ENCODE measurements at places on chromosomes 16 and 17.

GRCh38 chr16:47519546-47519945 is 58.4 kb downstream of the PHKB start:
- DNase-seq, result no peak

DNA sequence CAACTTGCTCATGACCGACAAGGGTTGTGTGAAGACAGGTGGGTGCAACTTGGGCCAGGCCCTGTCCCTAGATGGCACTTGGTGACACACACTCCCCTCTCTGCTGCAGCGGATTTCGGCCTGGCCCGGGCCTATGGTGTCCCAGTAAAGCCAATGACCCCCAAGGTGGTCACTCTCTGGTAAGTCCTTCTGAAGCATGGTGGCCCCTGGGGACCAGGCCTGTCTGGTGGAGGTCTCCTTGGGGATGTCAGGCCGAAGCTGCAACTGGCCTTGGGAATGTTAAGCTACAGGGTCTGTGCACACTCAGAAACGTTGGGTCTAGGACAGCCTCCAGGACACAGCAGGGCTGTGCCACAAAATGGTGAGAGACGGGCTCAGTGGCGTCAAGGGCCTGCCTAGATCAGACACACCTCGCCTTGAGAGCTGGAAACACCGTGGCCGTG is 6.8 kb downstream of the CDK10 start:
- no peak for DNase-seq

DNA sequence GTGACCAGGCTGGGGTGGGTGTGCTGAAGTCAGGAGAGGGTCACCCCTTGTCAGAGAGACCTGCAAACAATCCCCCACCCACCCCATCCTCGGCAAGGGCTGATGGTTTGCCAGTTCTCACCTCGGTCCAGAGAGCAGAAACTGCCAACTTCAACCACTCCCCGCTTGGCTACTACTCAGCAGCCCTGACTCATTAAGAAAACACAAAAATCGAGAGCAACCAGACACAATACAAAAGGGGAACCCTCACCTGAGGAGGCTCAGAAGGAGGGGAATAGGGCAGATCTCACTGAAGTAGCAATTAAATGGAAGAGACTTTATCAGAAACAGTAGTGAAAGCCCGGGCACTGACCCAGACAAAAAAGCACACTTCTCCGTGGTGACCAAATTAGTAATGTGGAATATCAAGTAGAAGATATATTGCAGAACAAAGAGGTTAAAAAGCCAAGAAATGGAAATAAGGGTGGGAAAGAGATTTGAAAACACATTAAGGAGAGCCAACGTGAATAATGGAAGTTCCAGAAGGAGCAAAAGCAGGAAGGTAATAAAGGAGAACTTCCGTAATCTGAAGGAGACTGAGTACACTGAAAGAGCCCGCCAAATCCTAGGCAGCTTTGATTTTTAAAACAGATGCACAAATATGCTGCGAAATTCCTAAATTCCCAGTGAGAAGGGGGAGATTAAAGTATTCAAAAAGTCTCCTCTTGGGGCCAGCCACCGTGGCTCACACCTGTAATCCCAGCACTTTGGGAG is 23.6 kb downstream of the CENPV start:
- DNase-seq, result no peak

- DNase-seq, result no peak
Measured at GRCh38 chr16:21084631-21085225, 65.9 kb downstream of the DNAH3 start.

DNA sequence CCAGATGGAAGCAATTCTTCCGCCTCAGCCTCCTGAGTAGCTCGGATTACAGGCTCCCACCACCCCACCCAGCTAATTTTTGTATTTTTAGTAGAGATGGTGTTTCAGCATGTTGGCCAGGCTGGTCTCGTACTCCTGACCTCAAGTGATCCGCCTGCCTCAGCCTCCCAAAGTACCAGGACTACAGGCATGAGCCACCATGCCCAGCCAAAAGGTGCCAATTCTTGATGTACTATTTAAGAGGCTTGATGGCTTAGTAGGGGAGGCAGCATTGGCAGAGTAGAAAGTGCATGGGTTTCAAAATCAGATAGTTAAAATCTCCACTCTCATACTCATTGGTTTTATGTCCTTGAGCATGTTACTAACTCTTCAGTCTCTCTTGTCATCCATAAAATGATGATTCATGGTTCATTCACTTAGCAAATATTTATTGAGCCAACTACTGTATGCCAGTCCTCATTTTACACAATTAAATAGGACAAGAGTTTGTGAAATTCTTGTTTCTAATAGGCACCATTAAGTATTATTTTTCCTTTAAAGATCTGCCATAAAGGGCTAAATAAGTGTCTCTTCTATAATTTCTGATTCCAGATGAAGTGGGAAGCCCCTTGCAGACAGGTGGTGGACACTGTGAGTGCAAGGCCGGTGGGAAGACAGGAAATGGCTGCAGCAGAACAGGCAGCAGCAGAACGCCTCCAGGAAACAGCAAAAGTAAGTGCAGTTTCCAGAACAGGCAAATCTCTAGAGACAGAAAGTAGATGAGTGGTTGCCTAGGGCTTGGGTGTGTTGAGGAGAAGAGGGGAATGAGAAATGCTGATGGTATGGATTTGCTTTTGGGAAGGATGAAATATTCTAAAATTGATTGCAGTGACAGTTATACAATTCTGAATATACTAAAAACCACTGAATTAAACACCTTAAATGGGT is 8.2 kb upstream of the RPL27 start:
- no peak for DNase-seq

DNA sequence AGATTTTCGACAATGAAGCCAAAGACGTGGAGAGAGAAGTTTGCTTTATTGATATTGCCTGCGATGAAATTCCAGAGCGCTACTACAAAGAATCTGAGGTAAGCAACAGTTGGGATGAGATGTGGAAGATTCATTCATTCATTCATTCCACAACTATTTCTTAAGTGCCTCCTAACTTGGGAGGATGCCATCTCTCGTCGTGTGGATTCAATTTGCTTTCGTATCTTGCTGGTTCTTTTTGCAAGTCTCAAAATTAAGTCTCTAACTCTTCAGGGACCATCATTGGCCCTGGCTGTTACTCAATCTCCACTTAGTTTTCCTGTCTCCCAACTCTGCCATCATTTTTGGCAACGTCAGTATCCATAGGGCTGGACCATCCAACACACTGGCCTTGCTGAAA is 85.6 kb upstream of the NOL11 start:
- no peak for DNase-seq

- DNase-seq, result no peak
Measured at GRCh38 chr17:378068-378467, 25.5 kb upstream of the RPH3AL start.

DNA sequence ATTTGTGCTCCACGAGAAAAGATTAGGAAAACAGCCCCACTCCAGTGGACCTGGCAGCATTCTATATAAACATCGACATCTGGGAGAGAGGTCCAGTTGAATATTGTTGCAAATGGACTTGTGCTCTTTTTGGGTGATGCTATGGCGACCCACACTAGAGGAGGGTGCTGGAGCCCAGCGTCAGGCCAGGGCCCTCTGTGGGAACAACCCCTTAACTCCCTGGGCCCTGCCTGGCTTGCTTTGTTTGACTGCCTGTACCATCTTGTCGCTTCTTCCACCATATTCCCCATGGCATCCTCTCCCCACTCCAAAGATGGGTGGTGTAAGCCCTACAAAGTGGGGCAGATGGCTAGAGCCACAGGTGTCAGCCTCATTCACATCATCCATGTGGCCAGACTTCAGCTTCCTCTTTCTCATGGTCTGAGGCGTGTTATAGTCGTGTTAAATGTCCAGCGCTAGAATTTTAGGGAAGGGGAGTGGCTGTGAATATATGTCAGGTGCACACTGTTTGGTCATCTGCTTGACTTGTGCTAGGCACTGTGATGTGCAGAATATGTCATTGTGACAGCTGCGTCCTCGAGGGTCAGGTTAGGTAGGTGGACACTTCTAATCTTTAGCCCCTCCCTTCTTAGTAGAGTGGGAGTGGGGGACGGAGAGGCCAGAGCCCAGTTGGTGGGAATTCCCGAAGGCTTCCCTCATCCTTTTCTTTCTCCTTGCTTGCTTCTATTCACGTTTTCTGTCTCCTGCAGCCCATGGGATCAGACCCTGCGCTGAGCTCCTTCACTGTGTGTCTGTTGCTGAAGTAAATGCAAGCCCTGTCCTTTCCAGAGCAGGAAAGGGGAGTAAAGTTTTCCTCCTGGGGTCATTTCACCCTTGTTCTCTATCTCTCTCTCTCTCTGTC is 49.8 kb downstream of the MPRIP start:
- DNase-seq, result no peak

GRCh38 chr17:16046966-16047365 is 47.3 kb downstream of the TTC19 start:
- no peak for DNase-seq

DNA sequence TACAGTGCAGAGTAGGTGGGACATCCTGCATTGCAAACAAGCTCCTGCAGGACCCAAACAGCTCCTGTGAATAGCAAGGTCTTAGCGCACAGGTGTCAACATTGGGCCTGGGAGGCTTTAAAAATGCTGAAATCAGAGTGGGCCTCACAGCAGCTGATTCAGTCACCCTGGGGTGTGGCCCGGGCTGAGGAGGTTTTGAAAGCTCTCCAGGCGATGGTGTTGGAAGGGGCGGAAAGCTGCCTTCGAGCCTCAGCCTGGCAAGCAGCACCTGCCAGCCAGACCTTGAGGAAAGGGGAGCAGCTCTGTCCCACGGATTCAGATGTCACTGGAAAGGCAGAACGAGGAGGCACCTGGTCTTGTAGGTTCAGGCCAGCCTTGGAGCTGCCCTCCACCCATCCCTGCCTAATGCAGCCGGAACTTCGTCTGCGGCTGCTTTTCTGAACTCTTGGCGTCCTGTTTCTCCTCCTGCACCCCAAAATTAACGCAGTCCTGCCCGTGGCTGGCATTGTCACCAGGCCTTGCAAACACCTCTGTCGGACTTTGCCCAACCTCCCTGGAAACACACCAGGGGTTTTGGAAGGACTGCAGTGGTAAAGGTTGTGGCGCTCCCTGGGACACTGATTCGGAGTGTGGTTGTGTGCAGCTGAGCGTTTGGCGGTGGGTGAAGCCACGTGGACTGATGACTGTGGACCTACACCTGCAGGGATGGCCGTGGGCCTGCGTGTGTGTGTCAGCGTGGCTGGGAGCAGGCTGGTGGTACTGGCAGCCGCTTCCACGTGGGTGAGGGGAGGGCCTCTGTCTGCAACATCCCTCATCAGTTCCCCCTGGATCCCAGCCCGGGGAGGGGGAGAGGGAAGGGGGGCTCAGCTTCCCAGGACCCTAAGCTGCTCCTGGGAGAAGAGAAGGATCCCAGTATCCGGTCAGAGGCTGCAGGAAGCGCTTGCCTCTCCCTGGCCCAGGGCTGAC is 3.4 kb downstream of the NECAB2 start:
- no peak for DNase-seq

DNA sequence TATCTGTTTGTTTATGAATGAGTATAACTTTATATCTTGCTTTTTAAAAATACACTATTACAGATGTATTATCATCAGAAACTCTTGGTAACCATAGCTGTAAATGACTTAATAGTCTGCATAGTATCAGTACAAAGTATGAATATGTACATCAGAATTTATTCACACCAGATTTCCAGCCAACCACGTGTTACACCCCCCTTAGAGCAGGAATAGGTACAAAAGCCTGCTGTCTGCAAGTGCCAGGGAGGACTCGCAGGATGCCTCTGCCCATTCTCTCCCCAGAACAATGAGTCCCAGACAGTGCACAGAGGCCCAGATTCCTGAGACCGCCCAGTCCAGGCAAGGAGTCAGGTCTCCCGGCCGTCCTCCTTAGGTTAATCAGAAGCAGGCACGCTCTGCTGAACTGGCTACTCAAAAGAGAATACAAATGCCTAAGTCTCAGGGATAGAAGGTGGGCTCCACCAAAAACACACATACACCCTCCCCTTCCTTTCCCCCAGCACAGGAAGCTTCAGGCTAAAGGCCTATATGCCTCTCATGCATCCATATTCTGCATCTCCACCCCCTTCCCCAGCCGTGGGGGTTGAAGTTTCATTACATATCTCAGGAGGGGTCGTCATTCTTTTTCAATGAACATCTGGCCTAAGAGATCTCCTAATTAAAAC is 159.1 kb upstream of the CDH11 start:
- no peak for DNase-seq

DNA sequence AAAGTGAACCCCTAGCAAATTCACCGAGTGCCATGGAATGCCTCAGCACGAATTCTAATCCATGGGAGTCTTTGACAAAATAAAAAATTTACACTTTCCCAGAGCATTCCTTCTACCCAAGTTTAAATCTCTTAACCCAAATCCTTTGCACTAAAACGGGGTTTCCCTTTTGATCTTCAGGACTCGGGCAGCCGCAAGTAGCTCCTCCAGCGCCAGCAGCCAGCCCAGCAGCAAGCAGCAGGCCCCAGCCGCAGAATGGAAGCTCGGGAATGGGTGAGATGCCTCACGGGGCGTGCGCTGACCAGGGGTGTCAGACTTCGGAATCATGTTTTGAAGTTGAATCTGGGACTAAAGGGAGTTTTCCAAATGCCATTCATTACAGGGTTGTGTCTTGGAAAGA is 42.4 kb downstream of the RPA1 start:
- DNase-seq, result no peak

- no peak for DNase-seq
Measured at GRCh38 chr16:56615353-56615752, 7.0 kb downstream of the MT2A start.

DNA sequence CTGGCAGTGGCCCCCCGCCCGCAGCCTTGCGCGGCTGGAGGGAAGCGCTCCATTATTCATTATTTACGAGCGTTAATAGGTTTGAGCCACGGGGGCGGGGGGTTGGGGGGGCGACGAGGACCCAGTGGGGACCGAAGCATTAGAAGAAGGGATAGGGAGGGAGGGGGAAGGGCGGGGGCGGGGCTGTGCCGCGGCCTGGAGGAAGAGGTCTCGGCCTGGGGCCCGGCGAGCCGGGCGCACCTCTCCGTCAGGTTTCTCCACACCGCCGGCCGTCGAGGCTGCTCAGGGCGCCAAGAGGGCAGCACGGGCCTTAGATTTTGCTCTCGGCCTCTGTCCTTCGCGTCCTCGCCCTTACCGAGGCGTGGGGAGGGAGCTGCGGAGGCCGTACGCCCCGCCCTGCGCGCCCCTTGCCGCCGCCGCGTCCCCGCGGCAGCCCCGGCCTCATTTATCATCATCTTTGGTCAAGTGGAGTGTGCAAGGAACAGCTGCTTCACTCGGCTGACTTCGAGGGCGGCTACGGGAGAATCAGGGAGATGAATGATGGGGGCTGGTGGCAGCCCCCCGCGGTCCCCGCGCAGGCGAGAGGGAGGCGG is 54.2 kb downstream of the SREBF1 start:
- peak; percentile 38 for DNase-seq

- no peak for DNase-seq
Measured at GRCh38 chr16:8929086-8929748, 34.5 kb downstream of the USP7 start.

GRCh38 chr16:56042416-56042815 is 148.9 kb upstream of the GNAO1 start:
- no peak for DNase-seq

GRCh38 chr17:30961209-30962188 is 9.3 kb upstream of the RNF135 start:
- DNase-seq, result peak; percentile 53

- no peak for DNase-seq
Measured at GRCh38 chr16:71474864-71475263, 12.8 kb upstream of the ZNF23 start.

- DNase-seq, result no peak
Measured at GRCh38 chr16:88405216-88406060, 22.7 kb downstream of the ZNF469 start.

All from spinal cord (tissue), 10 donors.